ENCODE measurements at places on chromosomes 3 and 15.

DNA sequence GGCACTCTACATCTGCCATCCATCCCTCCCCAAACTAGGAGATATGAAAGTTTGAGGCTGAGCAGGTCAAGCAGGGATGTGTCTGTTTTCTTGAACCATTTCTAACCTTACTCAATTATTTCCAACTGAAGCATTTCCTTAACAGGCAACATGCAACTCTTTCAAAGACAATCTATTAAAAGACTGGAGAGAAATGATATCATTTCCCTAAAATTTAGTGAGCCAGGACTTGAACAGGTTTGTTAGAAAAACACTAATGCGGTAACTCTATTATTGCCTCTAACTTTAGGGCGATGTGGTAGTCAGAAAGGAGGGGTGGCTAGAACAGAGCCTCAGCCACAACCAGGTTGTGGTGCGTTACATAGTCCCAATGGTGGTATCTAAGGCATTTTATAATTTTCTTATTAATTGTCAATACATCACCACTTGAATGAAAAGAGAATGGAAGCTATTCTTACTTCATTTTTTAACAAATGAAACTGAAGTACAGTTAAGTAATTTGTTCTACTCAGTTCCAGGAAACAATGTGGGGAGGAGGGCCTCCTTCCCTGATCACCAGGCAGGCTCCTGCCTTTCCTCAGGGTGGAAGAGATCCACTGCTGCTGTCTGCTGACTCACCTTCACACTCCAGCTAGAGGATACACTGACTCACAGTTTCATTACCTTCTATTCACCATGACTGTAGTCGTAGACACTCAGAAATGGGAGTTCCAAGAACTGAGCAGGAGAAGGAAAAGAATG is 22.8 kb downstream of the MYO1E start:
- DNase-seq: no peak

DNA sequence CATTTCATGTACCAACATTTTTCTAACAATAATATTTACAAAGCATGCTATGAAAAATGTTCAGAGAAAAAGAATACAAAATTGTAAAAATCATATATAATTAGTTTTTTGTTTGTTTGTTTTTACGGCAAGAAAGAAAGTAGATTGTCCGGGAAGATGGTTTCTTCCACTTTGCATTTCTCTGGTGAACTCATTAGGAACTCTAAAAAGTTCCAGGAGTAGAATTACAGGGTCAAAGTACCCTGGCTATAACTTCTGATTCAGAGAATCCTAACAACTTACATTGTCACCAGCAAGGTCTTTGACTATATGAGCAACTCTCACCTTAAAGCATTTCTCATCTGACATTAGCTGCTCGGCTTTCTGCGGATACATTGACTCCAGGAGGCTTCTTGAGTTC is 196.7 kb downstream of the PDE8A start:
- DNase-seq: no peak

DNA sequence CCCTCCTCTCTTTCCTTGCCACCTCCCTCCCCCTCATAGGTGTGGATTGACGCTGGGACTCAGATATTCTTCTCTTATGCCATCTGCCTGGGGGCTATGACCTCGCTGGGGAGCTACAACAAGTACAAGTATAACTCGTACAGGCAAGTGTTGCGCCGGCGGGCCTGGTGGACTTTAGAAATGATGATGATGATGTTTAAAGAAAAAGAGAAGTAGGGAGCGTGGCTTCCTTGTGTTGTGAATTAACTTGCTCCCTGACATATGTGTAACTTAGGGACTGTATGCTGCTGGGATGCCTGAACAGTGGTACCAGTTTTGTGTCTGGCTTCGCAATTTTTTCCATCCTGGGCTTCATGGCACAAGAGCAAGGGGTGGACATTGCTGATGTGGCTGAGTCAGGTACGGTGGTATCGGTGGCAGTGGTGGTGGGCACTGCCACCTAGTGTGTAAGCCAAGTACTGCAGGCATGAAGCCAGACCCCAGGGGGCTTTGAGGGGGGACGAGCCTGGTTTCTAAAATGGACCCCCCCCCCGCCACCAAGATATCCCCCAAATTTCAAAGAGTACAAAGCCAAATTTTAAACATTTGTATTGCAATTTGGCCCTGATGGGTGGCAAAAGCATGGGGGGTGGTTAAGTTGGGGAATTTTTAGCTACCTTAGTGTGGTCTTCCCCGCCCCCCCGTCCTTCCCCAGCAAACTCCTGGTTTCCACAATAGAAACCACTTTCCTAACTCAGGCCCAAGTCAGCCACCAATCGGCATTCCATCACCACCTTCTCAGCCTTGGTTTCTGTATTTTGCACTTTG is 65.6 kb downstream of the SLC6A6 start:
- DNase-seq: no peak

GRCh38 chr3:171239757-171240503 is 213.4 kb upstream of the SLC2A2 start:
- no peak for DNase-seq
